ENCODE measurements at places on chromosomes 13 and 19.

DNA sequence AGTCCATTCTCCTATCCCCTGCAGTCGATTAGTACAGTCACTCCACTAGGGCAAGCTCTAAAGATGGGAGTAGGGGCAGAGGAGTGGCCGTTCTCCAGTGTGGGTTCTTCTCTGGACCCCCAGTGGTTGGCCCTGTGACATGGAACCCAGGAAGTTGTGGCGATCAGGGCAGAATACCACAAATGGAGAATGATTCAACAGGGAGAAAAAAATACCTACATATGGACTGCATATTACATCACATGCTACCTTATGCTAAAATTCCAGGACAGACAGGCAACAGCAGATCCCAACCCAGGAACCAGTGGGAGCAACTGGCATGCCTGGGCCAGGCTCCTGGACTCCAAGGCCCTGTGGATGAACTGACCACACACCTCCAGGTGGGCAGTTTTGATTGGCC, 20.4 kb downstream of the POU2F2 start:
- no peak for DNase-seq

DNA sequence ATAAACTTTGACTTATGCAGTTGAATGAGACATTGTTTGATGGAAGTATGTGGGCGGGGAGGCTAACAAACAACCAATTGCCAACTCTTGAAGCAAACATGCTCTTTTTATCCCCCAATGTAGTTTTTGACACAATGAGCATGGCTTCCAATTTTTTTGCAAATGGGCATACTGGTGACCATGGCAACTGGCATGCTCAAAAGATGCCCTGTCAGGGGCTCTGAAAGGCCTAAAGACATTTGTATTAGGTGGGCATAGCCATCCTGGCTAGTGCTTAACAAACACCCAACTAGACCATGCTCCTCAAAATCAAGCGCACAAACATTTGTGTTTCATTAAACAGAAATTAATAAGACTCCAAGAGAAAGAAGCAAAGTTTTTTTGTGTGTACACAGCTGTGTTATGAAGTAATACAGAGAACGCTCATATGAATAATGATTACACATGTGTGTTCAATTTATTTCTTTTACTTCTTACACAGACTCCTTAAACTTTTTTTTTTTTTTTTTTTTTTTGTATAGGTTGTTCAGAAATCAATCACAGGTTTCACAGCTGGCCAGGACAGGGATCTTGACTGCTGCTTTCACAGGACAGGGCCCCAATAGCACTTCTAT, 95.6 kb downstream of the DLEU7 start:
- DNase-seq = no peak

DNA sequence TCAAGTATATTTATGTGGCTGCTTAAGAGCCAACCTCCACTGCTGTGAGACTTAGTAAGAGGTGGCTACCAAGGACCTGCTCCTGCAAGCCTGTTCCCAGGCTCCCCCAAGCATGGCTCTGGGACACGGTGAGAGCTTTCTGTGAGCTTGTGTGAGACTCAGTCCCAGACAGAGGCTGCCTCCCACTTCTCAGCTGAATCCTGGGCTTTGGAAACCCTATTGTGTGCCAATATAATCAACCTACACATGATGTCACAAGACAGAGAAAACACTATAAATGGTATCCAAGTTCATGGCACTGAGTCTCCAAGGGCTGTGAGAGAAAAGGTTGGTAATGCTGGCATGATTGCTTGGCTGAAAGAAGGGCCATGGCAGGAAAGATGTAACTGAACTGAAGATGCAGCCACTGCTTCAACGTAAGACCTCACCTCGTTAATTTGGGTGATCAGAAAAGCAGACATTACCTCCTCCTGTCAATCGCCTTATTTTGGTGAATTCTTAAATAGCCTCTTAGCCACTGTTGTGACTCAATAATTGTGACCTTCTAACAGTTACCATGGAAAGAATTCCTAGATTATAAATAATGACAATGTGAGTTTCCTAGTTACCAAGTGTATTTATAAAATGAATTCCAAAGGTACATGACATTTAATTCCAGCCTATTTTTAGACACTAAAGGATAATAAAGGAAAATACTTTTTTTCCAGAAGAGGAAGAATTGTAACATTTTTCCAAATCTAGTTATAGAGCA, 332.0 kb downstream of the IRS2 start:
- no peak for DNase-seq

DNA sequence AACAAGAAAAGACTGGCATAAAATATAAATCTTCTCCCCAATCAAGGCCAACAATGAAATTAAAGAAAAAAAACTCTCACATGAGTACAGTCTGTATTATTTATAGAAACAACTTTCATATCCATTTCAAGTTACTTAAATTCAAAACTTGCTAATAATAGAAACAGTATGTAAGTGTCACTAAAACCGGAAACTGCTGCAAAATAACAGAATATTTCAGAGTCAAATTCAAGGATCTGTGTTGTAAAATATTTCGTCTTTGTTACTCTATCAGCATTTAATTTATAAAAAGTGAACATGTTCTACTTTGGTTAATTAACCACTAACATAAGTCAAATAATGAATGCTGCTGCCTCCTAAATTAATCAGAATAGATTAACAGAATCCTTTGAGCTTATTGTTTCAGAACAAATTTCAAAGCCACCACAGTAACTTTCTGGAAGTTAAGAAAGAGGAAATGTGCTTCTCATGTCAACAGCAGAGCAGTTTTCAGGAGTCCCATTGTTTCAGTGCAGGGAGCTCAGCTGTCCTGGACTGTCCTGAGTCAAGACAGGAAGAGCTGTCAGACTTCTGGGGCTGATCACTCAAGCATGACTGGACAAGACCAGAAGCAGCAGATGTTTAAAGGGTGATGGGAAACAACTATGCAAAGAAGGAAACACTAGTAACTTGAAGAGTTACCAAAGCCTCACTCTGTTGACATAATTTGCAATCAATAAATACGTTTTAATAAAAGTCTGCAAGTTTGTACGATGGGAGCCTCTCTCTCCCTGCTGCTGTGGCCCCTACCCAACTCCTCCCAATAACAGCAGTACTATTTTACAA, 76.9 kb downstream of the FOXO1 start:
- peak; percentile 68 for DNase-seq
